ENCODE measurements at places on chromosomes 11 and 22.

DNA sequence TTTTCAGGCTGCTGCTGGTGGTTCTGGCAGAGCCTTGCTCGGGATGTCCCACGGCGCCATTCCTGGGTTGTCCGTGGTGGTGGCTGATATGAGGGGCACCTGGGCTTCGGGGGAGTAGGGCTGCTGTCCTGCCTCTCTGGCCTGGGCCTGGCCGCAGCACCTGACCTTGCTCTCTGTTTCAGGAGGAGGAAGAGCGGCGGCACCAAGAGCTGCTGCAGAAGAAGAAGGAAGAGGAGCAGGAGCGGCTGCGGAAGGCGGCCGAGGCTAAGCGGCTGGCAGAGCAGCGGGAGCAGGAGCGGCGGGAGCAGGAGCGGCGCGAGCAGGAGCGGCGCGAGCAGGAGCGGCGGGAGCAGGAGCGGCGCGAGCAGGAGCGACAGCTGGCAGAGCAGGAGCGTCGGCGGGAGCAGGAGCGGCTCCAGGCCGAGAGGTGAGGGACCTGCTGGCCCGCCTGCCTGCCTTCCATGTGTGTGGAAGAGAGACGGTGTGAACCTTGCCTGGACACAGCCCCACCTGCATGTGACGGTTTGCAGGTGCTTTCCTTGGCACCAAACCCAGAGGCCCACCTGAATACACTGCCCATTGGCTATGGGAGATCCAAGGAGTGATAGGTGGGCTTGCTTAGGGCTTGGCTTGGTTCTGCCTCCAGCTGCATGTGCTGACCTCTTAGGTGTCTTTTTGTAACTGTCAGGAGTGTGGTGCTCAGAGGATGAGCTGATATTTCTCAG lies 22.8 kb downstream of the INCENP start:
- no peak for DNase-seq

DNA sequence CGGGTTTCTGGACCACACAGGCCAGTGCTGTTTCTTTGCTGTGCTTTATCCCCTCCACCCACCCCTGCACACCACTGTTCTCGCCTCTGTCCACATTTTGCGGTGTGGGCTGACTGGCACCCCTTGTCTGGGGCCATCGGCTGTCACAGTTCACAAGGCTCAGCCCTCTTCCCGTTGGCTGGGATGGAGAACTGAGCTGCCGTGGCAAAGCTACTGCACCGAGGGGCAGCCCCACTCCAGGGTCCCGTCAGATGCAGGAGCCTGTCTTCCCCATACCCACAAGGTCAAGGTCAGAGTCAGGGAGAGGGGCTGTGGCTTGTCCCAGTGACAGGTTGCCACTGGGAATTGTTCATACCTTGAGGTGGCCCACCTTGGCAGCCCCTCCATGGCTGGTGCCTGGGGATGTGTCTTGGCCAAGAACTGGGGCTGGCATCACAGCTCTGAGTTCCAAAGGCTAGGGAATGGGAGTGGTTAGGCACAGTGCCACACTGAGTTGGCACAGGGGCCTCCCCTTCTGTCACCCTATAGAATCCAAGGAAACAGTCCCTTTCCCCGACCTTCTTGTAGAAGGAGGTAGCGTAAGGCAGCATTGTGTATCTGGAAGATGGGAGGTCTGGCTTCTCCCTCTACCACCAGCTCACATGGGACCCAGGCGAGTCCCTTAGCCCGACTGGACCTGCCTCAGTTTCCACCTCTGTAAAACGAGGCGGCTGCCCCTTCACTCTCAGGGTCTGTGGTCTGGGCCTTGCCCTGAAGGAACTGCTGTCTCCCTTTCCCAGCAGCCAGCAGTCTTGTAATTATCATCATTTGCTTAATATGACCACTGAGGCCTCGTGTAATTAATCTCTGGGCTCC lies 3.4 kb downstream of the GRK2 start:
- DNase-seq = no peak

DNA sequence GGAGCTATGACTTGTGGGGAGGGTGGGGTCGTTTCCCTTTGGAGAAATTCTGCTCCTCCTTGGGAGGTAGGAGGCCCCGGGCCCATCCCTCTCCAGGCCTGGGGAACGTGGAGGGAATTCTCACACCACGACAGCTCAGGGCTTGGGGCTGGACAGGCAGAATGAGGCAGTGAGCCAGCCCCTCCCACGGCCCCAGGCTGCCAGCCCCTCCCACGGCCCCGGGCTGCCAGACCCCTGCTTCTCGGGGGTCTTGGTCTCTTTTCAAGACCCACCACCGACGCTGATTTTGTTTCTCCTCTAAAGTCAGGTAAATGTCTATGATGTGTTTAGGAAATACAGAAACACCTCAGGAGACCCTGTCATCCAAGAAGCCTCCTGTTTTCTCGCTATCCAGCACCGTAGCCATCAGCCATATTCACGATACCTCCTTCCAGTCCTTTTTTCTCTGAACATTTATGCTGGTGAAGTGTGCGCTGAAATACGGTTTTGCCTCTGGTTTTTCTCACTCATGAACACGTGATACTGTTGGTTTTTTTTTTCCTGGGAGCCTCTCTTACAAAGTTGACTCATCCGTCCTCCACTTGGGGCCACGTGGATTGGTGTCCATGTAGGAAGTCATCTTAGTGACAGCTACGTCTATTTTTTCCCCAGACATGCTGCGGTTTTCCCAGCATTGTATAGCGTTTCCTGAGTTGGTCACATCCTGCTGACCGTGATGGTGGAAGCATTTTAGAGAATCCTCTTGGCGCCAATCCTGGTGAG lies 1219.6 kb downstream of the BRD1 start:
- DNase-seq = no peak

GRCh38 chr11:94537031-94537600 lies 6.6 kb upstream of the FUT4 start:
- DNase-seq = no peak

DNA sequence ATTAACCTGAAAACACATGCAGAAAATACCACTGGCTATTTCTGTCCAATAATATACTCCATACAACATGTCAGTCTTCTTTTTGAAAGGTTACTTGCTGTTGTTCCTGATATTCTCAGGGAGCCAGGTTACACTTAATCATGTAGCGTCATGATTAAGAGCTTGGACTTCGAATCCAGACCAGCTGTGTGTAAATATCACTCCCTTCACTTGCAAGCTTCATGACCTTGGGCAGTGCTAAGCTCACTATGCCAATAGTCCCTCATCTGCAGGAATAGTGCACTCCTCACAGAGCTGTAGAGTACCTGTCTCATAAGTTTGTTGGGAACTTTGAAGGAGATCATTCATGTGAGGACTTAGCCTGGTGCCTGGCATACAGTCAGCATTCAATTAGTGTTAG lies 1.9 kb downstream of the HTR3B start:
- DNase-seq = no peak

GRCh38 chr11:18671246-18671645 lies 27.3 kb upstream of the TMEM86A start:
- no peak for DNase-seq

DNA sequence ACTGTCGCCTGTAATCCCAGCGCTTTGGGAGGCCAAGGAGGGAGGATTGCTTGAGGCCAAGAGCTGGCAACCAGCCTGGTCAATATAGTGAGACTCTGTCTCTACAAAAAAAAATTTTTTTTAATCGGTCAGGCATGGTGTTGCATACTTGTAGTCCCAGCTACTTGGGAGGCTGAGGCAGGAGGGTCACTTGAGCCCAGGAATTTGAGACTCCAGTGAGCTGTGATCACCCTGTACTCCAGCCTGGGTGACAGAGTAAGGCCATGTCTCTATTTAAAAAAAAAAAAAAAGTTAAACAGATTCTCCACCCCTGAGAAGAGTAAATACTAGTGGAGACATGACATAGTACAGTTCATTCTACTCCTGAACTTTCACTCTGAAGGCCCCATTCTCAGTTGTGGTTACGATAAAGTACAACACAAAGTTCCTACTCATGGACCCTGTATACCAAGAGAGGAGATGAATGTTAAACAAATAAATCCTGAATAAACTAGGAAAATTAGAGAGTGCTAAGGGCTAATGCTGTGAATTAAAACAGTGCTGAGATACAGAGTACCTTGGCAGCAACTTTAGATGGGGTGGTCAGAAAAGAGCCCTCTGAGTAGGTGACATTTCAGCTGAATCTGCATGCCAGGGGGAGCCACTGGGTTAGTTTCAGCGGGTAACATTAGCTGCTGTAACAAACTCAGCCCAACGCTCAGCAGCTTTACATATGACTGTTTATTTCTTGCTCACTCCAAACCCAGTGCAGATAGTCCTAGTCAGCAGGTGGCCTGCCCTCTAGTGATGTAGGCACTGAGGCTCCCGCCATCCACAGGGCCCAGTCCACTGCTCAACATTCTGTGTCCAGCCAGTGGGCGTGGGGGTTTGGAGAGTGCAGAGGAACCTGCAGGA lies 75.1 kb downstream of the DBX1 start:
- no peak for DNase-seq

DNA sequence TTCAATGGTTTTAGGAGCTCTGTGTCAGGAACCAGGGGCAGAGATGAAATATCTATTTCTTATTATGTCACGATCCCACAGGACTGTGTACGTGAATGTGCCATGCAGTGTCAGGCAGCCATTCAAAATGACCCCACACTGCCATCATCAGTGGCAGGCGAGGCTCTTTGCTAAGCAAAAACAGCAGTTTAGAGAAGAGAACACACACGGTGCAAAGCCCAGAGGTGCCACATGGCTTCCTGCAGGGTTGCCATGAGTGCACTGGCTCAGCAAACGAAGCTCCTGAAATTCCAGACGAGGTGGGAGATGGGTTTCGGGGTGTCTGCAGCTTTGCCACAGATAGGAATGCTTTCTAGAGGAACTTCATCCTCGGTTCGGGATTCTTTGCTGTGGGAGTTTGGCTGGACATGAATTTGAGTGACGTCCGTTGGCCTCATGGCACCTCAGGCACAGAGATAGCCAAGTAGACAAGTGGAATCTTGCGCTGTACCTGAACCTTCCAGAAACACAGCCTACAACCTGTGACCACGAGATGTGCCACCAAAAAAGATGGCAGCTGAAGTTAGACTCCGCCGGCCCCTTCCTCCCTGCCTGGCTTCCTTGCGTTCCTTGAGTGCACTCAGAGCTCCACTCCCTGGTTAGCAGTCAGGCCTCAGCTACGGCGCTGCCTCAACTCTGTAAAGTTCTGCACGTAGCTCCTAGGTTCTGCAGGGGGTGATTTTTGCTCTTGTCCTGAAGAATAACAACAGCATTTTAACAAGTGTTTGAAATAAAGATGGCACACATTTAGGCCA lies 7.8 kb upstream of the ZBED4 start:
- no peak for DNase-seq

DNA sequence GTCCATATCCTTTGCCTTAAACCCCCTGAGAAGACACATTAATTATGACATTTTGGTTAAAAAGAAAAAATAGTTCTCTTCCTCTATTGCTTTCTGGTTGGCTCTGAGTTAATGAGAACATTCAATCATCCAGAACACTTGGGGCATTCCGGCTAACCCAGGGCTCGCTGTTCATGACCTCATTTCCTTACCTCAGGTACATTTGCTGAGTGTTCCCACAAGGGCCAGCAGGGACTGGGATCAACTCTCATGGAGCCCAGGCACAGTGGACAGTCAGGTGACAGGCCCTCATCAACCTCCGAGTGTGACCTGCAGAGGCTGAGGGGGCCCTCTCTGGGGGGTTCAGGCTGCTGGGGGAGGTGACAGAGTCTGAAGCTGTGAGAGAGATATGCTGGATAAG lies 98.9 kb downstream of the MYO18B start:
- no peak for DNase-seq

- DNase-seq = no peak
Measured at GRCh38 chr22:32430352-32430751, 18.3 kb upstream of the RTCB start.

DNA sequence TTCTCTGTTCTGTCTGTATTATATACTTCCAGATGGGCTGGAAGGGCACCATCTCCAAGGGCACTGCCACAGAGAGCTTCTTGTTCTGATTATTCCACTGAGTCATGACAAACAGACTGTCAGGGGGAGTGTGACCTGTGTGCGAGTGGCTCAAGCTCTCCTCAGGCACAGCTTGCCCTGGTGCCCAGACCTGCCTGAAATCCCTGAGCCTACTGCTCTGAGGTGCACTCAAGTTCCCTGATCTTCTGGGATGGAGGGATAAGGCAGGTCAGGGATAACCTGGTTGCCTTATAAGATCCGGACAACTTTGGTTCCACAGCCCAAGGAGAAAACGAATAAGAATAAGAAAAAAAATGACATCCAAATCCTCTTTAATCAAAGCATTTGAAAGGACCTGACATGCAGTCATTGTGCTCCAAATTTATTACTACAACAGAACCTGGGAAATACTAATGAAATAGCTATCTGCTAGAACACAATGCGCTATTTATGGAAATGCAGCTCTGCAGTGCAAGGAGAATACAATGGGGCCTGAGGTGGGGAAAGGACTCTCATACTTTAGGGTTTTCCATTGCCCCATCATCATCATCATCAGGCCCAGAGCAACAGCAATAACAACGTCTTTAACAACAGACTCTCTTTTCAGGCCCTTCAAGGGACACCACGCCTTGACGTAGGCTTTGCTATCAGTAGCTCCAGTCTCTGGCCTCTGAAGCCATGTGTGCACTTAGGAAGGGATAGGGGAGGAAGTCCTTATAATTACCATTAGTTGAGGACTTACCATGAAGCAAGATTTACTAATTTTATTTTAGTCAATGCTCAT lies 217.1 kb upstream of the KIRREL3 start:
- no peak for DNase-seq

GRCh38 chr22:23557036-23557435 lies 23.1 kb downstream of the IGLL1 start:
- DNase-seq = no peak

GRCh38 chr22:29071261-29072045 lies 1.4 kb upstream of the KREMEN1 start:
- no peak for DNase-seq

- DNase-seq = no peak
Measured at GRCh38 chr11:2883979-2884815, 1.4 kb downstream of the CDKN1C start.

DNA sequence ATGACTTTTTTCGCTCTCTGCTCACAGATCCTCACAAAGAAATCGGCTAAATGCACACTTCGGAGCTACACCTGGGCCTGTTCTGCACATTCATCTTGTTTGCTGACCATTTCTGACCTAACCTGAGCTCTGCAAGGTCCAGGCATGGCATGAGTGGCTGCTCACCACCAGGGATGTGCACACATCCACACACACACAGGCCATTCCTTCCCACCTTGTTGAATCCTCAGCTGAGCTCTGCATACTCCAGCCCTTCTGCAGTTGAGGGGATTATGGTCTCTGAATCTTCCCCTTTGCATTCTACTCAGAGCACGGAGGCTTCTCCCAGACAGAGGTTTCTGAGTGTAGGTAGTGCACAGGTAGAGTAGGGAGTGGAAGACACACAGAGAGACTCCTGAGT lies 411.9 kb upstream of the B3GAT1 start:
- DNase-seq = no peak

- DNase-seq = no peak
Measured at GRCh38 chr11:11588243-11588642, 33.6 kb downstream of the GALNT18 start.

- DNase-seq = no peak
Measured at GRCh38 chr22:22130953-22131608, 113.5 kb upstream of the VPREB1 start.

DNA sequence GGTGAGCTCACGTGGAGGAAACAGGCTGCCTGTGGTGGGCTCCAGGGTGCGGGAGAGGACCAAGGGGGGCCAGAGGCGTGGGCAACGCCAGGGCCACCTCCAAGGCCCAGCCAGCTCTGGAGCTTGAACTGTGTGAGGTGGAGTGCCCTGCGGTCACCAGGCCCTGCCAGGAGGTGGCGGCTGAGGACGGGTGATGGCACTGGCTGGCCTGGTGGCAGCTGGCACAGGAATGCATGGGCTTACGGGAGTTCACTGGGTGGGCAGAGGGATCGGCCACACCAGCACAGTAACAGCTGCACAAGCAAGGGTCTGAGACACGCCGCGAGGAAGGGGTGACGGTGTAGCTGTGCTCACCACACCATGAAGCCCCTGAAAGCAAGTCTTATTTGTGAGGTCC lies 15.8 kb downstream of the TOLLIP start:
- no peak for DNase-seq

- no peak for DNase-seq
Measured at GRCh38 chr11:134489728-134490127, 77.7 kb upstream of the B3GAT1 start.
